Type B pancreatic cell (in vitro differentiated cells): ENCODE measurements at places on chromosomes 5 and 9.

GRCh38 chr5:68372161-68372560 lies 156.6 kb downstream of the PIK3R1 start:
- no peak for DNase-seq
- H3K4me3 ChIP-seq: no peak overlapping the region

- H3K27ac ChIP-seq: peak overlapping the region; percentile 19
- H3K27me3 ChIP-seq: no peaks in the 10 kb centered on the region
- H3K4me1 ChIP-seq: peaks cover 30% of the 10 kb centered on the region
- DNase-seq: no peak
- peaks cover 3% of the 10 kb centered on the region for H3K36me3 ChIP-seq
Observed at GRCh38 chr5:36238502-36239295, 3.0 kb downstream of the NADK2 start.

DNA sequence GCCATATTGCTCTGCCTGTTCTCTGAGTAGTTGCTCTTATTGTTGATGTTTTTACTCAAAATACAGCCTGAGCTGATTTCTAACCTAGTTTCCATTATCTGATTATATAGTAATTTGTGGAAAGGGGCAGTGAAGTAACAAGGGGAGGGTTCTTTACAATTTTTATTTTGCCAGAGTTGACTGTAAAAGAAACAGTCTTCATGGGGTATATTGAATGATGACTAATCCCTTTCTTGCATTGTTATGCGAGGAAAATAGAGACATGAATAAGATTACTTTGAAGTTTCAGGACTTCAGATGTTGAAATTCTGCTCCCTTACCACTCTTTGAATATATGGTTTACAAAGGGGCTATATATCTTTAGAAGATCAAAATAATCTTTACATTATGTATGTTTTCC lies 9.1 kb upstream of the LRRC70 start:
- H3K4me1 ChIP-seq: peaks cover under 1% of the 10 kb centered on the region
- no peak overlapping the region for H3K4me3 ChIP-seq
- H3K27me3 ChIP-seq: no peaks in the 10 kb centered on the region
- DNase-seq: no peak

GRCh38 chr9:121652021-121652837 lies 795 bp downstream of the DAB2IP start:
- peaks cover 45% of the 10 kb centered on the region for H3K4me1 ChIP-seq
- H3K36me3 ChIP-seq: peaks cover 3% of the 10 kb centered on the region
- H3K27ac ChIP-seq: peak overlapping the region; percentile 84
- peak overlapping the region; percentile 96 for H3K4me3 ChIP-seq

GRCh38 chr5:53257806-53258373 lies 148.3 kb upstream of the MOCS2 start:
- no peak overlapping the region for H3K27ac ChIP-seq
- H3K4me1 ChIP-seq: no peaks in the 10 kb centered on the region
- H3K36me3 ChIP-seq: no peaks in the 10 kb centered on the region
- no peak overlapping the region for H3K4me3 ChIP-seq
- DNase-seq: no peak

DNA sequence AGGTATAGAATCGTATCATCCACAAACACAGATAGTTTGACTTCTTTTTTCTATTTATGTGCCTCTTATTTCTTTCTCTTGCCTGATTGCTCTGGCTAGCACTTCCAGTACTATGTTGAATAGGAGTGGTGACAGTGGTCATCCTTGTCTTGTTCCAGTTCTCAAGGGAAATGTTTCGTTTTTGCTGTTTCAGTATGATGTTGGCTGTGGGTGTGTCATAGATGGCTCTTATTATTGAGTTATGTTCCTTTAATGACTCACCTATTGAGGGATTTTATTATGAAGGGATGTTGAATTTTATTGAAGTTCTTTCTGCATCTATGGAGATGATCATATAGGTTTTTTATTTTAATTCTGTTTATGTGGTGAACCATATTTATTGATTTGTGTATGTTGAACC lies 70.3 kb downstream of the ENC1 start:
- DNase-seq: no peak
- H3K27me3 ChIP-seq: no peaks in the 10 kb centered on the region
- no peak overlapping the region for H3K4me3 ChIP-seq
- no peak overlapping the region for H3K27ac ChIP-seq
- H3K36me3 ChIP-seq: peaks cover 4% of the 10 kb centered on the region

GRCh38 chr5:72244862-72245371 lies 75.1 kb downstream of the MRPS27 start:
- H3K27me3 ChIP-seq: no peaks in the 10 kb centered on the region
- no peak overlapping the region for H3K27ac ChIP-seq
- DNase-seq: no peak
- no peak overlapping the region for H3K4me3 ChIP-seq
- no peaks in the 10 kb centered on the region for H3K36me3 ChIP-seq
- H3K4me1 ChIP-seq: peaks cover 43% of the 10 kb centered on the region

DNA sequence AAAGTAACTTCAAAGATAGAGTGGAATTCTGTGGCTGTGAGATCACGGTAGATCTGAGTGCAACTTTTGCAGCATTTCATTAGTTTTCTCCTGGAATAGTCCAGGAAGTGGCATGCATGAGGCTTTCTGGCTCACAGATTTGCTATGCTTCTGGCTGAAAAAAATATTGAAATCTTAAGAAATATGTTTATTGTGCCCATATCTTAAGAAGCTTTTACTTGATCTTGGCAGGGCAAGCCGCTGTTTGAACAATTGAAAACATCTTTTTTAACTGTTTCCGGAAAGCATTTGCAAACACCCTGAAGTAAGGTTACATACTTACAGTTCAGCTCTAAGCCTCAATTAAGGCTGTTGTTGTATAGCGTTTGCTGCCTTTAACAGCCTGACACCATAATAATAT lies 135.7 kb upstream of the GDNF start:
- no peak overlapping the region for H3K4me3 ChIP-seq
- no peak overlapping the region for H3K27ac ChIP-seq
- H3K4me1 ChIP-seq: no peaks in the 10 kb centered on the region
- no peak for DNase-seq
- no peaks in the 10 kb centered on the region for H3K36me3 ChIP-seq

GRCh38 chr9:69885474-69885929 lies 64.9 kb downstream of the CFAP95 start:
- no peak overlapping the region for H3K4me3 ChIP-seq
- H3K27ac ChIP-seq: no peak overlapping the region
- no peak for DNase-seq
- H3K27me3 ChIP-seq: peaks cover 3% of the 10 kb centered on the region
- H3K36me3 ChIP-seq: no peaks in the 10 kb centered on the region

DNA sequence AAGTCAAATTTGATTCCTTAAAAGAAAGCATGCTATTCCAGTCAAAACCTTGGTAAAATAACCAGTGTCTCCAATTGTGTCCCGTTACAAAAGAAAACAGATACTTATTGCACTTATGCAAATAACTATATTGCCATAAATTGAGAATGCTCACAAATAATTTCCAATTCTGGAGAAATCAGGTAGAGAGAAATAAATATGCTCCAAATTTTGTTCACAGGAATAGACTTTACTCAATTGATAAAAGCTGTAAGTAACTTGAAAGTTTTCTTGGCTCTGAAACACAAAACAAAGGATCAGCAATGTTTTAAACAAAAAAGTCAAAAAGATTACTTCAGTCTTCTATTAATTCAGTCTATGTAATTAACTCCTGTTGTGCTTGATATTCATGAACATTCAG lies 7.8 kb upstream of the DTWD2 start:
- no peaks in the 10 kb centered on the region for H3K27me3 ChIP-seq
- H3K4me1 ChIP-seq: no peaks in the 10 kb centered on the region
